Esophagus squamous epithelium (tissue), 5 donors: ENCODE measurements at places on chromosomes 11 and 22.

- no peak for DNase-seq
These were observed 72.8 kb upstream of the KCNQ1OT1 start for GRCh38 chr11:2772544-2773031.

- DNase-seq, result no peak
These were observed 88.4 kb downstream of the CDKN1C start for GRCh38 chr11:2797121-2797711.

DNA sequence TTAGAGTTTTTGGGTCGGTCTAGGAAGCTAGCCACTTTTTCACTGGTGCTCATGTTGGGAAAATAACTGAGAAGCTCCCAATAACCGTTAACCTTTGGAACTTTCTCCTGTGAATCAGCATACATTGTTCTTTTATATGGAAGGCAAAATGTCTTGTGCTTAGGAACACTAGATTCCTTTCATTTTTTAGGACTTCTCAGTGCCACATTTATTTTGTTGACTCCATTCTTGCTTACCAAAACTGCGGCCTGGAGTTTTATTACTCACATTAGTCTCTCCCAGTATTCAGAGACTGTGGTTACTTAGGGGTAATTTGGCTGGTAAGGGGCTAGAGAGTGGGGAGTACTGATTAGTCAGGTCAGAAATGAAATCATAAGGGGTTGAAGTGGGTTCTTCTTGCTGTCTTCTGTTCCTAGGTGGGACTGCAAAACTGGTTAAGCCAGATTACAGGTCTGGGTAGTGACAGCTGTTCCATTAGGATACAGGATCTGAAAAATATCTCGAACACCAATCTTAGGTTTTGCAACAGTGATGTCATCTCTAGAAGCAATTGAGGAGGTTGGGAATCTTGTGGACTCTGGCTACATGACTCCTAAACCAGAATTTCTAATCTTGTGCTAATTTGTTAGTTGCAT is 631.4 kb upstream of the LUZP2 start:
- DNase-seq, result no peak

GRCh38 chr11:95699631-95700470 is 89.7 kb downstream of the FAM76B start:
- DNase-seq, result no peak

- DNase-seq, result no peak
These were observed 33.0 kb upstream of the NARS2 start for GRCh38 chr11:78607696-78608095.

- DNase-seq, result no peak
These were observed 101.6 kb downstream of the SWAP70 start for GRCh38 chr11:9765320-9766101.

DNA sequence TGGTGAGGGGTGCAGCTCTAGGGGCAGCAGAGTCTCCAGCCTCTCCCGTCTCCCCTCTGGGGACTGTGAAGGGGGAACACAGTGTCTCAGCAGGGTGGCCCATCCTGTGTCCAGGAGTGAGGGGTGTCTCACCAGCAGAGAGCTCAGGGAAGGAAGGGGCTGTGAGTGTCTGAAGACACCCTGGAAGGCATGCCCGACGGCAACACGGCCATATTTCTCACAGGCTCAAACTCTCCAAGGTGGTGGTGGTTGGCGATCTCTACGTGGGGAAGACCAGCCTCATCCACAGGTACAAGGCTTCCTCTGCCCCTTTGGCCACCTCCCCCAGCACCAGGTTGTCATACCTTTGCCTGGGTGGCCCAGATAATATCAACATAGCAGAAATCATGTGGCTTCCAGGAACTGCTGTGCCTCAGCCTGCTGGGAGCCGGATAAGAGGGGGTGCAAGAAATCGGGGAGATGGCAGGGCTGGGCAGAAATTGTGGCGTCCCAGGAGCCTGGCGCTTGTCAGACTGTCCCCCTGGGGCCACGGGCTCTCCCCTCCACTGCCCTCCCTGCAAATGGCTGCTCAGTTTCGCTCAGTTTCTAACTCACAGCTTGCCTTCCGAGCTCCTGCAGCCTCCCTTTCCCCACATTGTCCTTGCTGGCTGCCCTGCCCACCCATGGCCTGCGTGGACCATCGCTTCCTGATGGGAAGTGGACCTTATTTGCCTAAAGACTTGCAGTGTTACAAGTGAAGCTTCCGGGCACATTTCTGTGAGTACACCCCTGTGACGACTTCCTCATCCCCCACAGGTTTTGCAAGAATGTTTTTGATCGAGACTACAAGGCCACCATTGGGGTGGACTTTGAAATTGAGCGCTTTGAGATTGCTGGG is 7.2 kb downstream of the RAB36 start:
- no peak for DNase-seq

DNA sequence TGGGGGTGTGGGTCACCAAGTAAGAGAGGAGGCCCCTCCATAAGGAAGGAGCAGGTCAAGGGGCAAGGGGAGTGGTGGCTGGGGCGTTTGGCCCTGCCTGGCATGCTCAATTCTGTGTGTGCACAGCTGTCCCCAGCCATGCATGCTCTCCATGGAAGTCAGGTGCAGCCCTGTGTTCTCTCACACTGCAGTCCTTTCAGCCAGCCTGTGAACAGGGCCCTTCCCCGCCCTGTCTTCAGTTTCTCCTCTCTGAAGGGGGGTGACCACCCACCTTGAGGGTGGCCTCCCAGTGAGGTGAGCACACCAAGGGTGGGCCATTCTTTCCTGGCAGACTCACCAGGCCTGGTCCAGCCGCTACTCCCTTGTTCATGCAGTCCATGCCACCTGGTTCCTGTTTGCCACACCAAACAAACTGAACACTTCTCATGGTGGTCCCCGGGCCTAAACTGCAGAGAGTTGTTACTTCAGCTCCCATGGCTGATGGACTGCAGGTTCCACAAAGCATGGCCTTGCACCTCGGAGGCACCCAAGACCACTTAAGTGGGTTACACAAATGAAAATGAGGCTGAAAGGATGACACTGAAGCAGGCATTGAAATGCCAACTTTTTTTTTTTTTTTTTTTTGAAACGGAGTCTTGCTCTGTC is 1.7 kb upstream of the CHCHD10 start:
- DNase-seq, result no peak

- no peak for DNase-seq
These were observed 10.5 kb upstream of the DEPDC7 start for GRCh38 chr11:33005175-33005574.

DNA sequence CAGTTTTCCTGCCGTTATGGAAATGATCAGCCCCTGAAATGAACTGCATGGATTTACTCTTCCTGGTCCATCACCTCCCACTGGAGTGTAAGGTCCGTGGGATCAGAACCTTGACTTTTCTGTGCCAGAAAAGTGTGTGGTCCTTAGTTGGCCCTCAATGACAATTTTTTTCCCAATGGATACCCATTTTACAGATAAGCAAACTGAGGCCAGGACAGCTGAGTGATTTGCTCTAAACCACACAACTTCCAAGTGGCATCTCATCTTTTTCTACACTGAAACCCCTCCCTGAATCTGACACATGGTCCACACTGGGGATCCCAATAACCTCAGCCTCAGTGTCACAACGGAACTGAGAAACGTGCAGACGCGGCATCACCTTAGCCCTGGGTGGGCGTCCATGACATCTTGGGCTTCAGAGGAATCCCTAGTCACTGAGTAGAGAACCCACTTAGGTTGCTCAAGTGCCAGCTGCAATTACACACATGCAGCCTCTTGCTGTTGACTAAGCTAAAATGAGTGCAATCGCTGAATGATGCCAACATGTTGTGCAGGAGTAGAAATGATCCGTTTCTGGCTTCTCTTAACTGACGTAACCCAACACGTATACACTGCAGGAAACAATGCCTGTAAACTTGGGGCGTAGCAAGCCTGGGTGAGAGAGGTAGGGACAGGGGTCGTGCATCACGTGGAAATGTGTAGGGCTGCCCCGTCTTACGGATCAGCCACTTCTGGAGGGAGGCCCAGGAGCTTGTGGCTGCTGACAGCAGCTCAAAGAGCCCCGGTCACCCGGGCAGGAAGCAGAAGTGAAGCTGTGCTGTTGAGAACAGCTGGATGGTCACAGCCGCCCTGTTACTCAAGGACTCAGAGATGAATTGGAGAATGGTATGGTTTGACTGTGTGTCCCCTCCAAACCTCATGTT is 136.3 kb downstream of the SHANK2 start:
- no peak for DNase-seq

DNA sequence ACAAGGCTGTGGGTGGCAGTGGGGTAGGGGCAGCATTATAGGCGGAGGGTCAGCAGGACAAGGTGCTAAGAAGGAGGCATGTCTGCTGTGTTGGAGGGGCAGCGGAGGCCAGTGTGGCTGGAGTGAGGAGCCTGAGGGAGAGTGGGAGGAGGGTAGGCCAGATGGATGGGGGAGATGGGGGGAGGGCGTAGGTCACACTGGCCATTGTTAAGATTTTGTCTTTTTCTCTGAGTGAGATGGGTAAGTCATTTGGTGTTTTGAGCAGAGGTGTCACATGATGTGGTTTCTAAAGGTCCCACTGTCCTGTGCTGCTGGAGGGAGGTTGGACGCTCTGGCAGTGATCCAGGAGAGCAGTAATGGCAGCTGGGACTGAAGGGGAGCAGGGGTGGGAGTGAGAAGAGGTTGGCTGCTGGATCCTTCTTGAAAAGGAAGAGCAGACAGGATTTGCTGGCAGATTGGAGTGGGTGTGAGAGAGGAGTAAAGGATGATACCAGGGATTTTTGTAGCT is 9.8 kb downstream of the PPP6R3 start:
- DNase-seq, result no peak

- no peak for DNase-seq
These were observed 4.0 kb downstream of the PHOX2A start for GRCh38 chr11:72239849-72240460.

GRCh38 chr22:43296276-43296902 is 46.8 kb downstream of the SCUBE1 start:
- no peak for DNase-seq

DNA sequence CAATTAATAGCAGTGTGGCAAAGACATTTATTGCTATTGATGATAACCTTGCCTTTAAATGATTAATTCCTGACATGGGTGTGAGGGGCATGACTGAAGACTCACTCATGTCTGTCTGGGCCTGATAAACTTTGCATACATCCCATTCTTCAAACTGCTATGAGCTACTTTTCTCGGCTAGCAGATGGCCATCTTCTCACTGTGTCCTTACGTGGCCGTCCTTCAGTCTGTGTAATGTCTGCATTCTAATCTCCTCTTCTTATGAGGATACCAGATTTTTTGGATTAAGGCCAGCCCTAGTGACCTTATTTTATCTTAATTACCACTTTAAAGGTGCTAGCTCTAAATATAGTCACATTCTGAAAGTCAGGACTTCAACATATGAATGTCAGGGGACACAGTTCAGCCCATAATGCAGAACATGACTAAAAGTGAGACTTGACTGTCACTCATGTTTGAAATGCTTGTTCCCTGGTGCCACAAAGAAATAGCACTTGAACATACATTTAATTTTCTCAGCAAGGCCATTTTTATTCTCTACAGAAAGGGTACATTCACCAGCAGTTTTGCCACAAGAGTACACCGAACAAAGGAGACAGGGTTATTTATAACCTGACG is 32.3 kb downstream of the OR10A6 start:
- DNase-seq, result no peak

DNA sequence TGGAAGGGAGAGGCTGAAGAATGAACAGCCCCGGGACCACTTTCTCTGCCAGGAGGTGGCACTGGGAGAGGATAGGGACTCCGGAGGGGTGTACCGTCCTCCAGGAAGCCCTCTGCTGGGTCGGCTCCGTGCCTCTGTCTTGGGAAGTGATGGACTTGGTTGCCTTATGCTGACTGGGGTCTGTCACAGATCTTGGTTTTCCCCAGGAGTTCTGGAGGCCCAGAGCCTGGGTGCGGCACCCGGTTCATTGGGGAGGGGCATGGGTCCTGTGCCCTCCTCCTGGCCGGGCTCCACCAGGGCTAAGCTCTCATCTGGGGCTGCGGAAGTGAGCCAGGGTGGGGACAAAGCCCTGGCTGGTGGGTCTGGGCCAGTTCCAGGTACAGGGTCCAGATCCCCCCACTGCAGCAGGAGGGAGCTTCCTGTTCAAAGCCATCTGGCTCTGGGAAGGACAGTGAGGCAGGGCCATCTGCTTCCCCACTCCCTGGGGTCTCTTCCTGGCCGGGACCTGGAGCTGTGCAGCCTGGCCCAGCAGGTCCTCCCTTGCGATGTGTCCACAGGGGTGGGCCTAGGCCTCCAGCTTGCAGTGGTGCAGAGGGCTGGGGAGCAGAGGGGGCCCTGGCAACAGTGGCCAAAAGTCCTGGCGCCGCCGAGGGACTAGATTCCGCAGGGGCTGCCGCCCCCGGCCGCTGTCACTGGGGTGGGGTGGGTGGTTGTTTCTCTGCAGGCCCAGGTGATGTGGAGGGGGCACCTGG is 1.1 kb upstream of the AP2A2 start:
- DNase-seq, result no peak

DNA sequence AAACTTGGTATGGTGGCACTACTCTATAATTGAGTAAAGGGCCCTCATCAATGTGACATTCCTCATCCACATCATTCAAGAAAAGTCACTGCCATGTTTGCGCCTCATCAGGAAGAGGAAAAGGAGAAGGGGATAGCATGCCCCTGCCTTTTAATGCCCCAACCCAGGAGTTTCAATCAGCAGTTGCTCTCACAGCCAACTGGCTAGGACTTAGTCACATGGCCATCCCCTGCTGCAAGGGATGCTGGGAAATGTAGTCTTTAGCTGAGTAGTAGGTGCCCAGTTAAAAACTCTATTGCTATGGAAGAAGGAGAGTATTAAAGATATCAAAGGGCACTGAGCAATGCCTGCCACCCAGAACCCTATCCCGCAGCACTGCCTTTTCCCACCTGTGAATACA is 10.9 kb upstream of the CCND1 start:
- no peak for DNase-seq

GRCh38 chr11:57240757-57241156 is 3.7 kb upstream of the APLNR start:
- DNase-seq, result no peak

DNA sequence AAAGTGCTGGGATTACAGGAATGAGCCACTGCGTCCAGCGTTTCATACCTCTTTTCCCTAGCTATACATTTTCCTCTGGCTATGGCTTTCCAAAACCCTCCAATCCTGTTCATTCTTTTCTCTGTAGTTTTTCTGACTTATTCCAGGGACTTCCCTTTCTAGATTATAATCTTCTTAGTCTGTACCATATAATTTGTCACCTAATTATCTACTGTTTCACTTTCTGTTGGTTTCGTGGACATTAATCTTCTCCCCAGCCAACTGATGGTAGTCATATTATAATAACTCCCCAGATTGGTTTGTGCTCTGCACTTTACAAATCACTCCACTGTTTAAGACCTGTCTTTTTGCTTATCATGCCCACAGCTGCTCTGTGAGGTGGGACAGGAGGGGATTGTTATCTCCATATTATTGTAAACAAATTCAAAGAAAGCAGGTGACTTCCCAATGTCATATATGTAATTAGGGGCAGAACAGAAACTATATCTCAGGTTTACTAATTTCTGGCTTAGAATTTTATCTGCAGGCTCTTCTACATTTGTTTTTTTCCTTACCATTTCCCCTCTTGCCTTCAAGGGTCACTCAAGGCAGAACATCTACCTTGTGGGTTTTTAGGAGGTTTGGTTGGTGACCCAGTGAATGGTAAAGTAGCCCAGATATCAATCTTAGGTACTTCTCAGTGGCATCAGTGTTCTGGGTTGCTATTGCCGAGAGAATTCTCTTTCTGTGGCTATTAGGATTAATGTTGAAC is 23.9 kb downstream of the STIM1 start:
- DNase-seq, result no peak
